ENCODE measurements at places on chromosomes 16 and 17.

GRCh38 chr17:27670791-27671590 lies 40.0 kb downstream of the LGALS9 start:
- DNase-seq = no peak

- peak; percentile 62 for DNase-seq
These were observed 28.3 kb upstream of the TEX2 start for GRCh38 chr17:64291268-64291851.

GRCh38 chr17:60330731-60331130 lies 61.2 kb downstream of the USP32 start:
- no peak for DNase-seq

DNA sequence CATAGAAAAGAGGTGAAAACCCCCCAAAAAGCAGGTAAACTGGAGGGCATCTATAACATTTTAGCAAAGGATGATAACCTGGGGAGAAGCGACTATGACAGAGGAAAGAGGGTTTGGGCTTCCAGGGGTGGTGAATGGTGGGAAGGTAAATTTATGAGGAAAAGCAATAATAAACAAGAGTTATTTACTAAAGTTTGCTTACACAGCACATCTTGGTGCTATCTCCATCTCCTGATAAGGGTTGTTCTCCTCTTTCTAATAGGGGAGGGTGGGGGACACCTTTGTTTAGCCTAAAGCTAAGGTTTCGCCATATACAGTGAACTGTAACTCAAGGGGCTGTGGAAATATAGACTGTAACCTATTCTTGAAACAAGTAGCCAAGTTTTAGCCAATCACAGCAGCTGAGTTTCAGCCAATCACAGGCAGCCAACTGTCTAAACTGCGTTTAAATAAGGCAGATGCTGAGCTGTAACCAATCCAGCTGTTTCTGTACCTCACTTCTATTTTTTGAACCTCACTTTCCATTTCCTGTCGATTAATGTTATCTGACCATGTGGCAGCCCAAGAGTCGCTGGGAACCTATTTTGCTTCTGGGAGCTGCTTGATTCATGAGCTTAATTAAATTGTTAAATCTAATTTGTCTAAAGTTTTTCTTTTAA lies 191.8 kb downstream of the MAP2K6 start:
- DNase-seq = no peak

GRCh38 chr16:80899809-80900592 lies 95.6 kb upstream of the CDYL2 start:
- no peak for DNase-seq

GRCh38 chr17:12745486-12745885 lies 43.8 kb upstream of the ARHGAP44 start:
- no peak for DNase-seq

- DNase-seq = no peak
These were observed 92.1 kb downstream of the RAP1GAP2 start for GRCh38 chr17:2888326-2888725.
